Dorsolateral prefrontal cortex (tissue), 122 donors: ENCODE measurements at places on chromosomes 4 and X. TPM values are rescaled to one million over a fixed set of nuclear protein-coding genes. Genes with fewer than 3 reads are reported as not detected.
A peak's percentile ranks its signal among the peaks of the same experiment; 100 is the strongest.

DNA sequence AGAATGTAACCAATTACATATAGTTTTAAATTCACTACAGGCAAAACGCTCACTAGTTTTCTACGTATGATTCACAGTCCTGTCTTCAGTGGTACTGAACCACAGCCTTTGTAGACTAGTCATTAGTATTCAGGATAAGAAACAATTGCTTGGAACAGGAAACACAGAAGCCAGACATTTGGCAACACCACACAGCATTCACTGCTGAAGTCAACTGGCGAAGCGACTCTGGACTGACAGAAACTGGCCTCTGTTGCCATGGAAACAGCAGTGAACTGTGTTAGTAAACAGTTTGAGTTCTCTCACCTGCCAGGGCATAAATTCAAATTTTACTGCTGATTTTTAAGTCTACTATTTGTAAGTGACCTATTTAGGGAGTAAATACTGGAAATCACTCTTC lies 57.6 kb downstream of the MAPK10 start:
- DNase-seq = peak; percentile 46

GRCh38 chrX:16524316-16524715 lies 125.6 kb upstream of the S100G start:
- DNase-seq = no peak

DNA sequence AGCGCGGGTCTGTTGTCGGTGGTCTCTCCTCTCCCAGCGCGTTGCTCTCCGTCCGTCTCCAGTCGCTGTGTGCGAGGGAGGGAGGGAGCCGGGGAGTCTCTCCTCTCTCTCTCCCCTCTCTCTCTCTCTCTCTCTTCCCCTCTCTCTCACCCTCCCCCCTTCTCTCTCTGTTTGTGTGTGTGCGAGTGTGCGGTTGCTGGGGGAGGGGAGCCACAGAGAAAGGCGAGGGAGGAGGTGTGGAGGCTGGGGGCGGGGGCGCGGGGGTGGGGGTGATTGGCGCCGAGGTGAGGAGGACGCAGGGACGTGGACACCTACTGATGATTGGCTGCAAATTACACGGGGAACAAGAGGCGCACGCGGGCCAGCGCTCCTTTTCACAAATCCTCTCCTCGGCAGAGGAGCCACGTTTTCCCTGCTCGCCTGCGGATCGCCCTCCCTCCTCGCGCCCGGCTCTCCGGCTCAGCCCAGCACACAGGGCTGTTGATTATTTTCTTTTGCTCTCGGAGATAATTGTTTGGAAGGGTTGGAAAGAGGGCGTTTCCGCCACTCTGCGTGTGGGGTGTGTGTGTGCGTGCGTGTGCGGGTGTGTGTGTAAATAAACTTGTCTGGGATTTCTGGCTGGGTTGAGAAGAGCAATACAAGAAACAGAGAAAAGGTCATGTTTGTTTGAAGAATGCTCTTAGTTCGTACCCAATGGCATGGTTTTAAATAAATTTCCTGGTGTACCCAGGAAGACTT lies at the start of gene CXXC4:
TSS of gene CXXC4 (minus strand) at position 73 of the 738 bp plus-strand sequence. CDS start 3,092 bp downstream, outside the sequence.
- DNase-seq = peak; percentile 62

DNA sequence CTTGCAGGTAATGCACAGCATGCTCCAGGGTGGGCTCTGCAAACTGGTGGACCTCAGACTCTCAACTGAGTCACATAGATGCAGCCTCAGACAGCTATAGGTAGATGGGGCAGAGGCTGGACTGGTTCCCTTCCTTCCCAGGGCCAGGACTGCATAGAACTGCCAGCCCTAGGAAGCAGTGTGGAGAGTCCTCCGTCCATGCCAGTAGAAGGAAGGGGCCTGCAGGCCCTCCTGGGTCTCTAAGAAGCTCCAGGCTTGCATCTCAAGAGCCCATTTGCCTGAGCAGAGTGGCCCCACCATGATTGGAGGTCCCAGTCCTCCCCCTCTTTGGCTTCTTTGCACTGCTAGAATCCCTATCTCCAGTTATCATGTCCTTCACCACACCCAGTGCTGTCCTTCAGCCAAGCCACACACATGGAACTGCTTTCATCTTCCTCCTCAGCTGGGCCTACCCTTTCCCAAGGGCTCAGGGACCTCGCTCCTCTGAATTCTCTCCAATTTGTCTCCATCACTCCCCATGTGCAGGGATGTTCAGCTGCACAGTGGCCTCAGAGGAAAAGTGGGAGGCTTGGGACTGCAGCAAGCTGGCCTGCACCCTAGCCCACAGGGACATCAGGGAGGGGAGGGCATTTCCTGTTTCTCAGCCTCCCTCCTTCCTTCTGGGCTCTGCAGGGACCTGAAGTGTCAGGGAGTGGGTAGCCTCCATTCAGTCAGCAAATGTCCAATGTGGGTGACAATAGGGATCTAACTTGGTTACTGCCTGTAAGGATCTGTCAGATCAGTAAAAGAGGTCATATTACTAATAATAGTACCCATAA lies 146.0 kb downstream of the PJA1 start:
- DNase-seq = no peak

DNA sequence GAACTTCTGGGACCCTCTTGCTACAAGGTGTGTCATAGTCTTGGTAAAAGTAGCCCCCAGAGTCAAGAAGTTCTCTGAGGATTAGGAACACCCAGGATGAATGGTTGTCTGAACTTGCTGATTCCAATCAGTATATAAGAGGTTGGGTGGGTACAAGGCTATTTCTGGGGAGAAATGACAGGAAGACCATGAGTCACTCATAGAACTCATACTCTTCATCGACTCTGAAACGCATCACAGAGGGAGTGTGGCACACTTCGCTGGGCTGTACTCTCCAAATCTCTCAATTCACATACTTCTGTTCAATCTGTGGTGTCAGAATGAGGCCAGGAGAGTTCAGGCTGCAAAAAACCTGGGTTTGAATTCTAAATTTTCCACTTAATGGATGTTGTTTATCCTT lies 193.2 kb upstream of the LEF1 start:
- DNase-seq = no peak

Gene ARSJ
- 4.6 TPM for total RNA-seq

Gene IDH3G
- 59.8 TPM for total RNA-seq

Gene RNF128
- total RNA-seq = 4.9 TPM

Gene GASK1B
- 52.8 TPM for total RNA-seq

Gene G6PD
- 52.2 TPM for total RNA-seq

Gene CT83
- not detected for total RNA-seq

Gene UGT2B10
- not detected for total RNA-seq
